ENCODE measurements at places on chromosomes 13 and 19. TPM values are rescaled to one million over a fixed set of nuclear protein-coding genes. Genes with fewer than 3 reads are reported as not detected.

GRCh38 chr13:98892821-98893220 is 85.0 kb downstream of the DOCK9 start:
- ATAC-seq = no peak

DNA sequence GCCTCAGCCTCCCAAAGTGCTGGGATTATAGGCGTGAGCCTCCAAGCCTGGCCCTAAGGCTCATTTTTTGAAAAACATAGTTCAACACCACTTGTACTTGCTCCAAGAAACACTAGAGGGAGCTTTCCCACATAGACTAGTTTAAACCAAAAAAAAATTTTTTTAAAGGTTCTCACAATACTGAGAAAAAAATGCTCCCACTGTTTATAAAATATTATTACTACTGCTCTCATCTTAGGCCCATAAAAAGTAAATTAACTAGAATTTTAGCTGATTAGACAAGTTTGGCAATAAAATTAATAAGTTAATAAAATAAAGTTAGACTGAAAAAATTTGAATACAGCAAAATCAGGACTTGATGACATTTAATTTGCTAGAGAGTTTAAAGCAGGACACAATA is 109.5 kb downstream of the TBC1D4 start:
- ATAC-seq = no peak

DNA sequence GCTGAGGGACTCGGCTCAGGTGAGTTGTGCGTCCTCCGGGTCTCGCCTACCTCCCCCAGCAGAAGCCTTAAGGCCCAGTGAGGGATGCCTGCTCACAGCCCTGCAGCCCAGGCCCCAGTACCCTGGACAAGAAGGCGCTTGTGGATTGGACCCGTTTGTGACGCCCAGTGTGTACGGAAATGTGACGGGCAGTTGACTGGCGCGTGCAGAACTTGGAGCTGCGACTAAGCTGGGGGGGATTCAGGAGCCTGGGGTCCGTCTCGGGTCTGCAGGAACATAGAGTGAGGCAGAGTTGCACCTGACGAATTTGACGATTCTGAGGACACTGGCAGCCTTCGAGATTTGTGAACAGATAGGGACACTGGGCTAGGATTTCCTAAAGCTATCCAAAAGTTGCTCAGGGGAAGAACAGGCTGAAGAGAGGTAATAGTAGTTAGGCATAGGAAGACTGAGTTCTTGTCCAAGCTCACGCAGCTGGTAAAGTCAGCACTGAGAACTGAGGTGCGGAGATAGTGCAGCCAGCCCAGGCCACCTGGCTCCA is 519 bp downstream of the ZNF551 start:
- ATAC-seq = no peak

Gene SYNGR4
- 1.4 TPM for total RNA-seq

Gene CLEC4G
- not detected for total RNA-seq

Measured in motor neuron (in vitro differentiated cells).